ENCODE measurements at places on chromosomes 11 and 22.

- no peak for DNase-seq
Measured at GRCh38 chr11:69744435-69744834, 30.7 kb downstream of the FGF4 start.

DNA sequence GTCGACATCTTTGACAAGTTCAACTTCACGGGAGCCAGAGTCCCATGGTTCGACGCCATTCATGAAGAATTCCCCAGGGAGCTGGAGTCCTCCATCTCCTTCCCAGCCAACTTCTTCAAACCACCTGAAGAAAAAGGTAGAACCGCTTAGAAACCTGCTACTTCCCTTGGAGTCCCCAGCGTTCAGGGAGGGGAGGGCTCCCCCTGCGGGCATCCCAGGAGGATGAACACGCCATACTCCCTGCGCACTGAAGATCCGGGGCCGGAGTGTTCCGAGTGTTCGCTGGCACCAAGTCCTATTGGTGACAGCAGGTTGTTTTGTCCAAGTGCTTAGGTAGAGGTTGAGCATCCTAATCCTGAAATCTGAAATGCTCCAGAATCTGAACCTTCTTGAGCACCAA is 51.7 kb upstream of the PRODH start:
- DNase-seq, result no peak

DNA sequence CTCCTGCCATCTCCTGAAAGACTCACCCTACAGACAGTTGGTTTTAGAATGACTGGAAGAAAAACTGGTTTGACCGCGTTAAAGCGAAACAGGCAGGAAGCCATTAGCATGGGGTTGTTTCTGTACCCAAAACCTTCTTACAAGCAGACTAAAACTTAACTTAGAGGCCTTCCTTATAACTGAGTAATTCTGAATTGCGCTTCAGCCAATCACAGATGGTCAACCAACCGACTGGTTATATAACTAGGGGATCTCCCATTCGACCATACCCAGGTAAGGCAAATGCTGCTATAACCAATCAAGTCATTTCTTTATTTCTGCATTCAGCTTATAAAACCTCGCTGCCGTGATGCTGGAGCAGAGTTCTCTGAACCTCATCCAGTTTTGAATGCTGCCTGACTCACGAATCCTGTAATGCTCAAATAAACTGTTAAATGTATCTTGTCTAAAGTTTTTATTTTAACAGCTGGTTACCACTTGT is 87.8 kb upstream of the DRD2 start:
- no peak for DNase-seq

GRCh38 chr11:132504501-132505041 is 1027.7 kb downstream of the OPCML start:
- DNase-seq, result no peak

GRCh38 chr11:35131886-35132285 is 7.1 kb upstream of the CD44 start:
- no peak for DNase-seq

DNA sequence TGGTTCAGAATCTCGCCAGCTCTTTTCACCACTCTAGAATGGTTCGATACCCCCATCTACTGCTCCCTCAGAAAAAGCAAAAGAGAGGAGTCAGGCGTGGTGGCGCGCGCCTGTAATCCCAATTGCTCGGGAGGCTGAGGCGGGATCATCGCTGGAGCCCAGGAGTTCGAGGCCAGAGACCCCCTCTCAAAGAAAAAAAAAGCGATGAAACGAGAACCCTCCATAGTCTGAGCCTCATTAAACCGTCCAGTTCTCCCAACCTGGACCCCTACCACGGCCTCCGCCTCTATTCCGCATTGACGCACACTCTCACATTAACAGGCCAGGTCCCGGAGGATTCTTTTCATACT is 439 bp downstream of the SPA17 start:
- DNase-seq, result no peak

GRCh38 chr11:116501728-116502127 is 271.1 kb downstream of the BUD13 start:
- DNase-seq, result no peak

- DNase-seq, result no peak
Measured at GRCh38 chr11:95796501-95796900, 6.2 kb downstream of the CEP57 start.

GRCh38 chr11:46597609-46598219 is 3.9 kb upstream of the AMBRA1 start:
- no peak for DNase-seq

DNA sequence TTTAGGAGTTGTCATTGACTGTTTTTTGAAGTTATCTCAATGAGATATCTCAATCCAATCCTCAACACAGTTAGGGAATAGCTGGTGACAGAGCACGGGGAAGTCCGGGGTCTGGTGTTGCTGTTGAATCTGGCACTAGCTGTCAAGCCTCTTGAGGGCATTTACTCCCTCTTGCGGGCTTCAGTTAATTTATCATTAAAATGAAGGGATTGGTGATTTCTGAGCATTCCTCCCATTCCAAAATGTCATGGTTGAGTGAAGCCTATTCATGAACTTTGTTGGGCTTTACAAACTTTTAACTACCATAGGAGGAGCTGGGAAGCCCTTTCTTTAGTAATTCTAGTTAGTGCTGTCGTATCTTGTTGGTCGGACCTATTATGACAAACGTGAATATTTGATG is 40.2 kb downstream of the UVRAG start:
- no peak for DNase-seq

GRCh38 chr11:94815705-94816344 is 47.7 kb downstream of the AMOTL1 start:
- no peak for DNase-seq

DNA sequence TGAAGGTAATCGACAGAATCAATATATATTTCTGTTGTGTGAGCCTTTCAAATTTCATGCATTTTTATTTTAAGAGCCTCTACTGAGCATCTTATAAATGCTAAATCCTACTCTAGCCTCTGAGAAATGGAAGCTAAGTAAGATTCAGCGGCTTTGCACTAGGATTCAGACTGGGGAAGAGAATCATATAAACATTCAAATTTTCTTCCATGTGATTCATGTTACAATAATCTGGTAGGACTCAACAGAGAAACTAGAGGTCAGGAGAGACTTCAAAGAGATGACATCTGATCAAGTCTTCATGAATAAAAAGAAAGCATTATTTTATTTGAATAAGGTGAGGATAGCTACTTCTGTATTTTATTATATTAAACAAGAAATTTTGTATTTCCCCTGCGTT is 538.9 kb downstream of the DLG2 start:
- DNase-seq, result no peak

GRCh38 chr11:119734788-119735187 is 5.8 kb upstream of the NECTIN1 start:
- DNase-seq, result no peak

- no peak for DNase-seq
Measured at GRCh38 chr11:120462825-120463224, 48.7 kb upstream of the GRIK4 start.

DNA sequence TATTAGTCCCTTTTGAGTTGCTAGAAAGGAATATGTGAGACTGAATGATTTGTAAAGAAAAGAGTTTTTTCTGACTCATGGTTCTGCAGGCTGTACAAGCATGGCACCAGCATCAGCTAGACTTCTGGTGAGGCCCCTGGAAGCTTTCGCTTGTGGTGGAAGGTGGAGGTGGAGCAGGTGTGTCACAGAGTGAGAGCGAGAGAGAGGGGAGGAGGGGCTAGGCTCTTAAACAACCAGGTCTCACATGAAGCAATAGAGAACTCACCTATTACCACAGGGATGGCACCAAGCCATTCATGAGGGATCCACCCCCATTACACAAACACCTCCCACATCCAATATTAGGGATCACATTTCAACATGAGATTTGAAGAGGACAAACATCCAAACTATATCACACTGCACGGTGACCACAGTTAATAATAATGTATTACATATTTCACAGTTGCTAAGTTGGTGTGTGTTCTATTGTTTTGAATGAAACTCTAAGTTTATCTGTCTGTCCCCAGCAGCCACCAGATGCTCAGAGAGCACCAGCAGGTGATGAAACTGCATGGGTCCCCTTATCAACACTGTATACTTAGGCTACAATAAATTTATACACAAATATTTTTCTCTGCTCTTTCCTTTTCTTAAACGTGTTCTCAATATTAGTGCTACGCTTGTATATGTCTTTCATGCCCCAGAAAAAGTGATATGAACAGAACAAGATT is 14.1 kb downstream of the ZFP91 start:
- no peak for DNase-seq

DNA sequence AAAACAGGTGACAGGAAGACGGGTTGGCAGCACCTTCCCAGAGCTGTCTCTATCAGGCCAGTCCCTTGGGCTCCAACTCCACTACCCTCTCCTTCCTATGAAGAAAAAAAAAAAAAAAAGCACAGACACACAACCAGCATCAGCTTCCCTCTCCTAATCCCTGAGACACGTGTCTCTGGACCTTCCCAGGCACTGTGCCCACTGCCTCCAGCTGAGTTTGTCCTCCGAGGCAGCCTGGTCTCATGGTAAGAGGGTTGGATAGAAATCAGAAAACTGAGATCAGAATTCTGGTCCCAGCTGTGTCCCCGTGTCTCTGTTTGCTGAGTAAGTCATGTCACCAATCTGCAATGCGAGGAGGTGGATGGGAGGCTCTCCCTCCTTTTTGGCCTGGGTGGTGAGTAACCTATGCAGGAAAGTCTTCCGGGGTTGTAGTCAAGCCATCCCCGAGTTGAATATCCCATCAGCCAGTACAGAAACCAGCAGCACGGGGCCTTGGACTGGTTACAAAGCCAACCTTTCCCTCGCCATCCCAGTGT is 193.7 kb upstream of the TBCEL start:
- no peak for DNase-seq

DNA sequence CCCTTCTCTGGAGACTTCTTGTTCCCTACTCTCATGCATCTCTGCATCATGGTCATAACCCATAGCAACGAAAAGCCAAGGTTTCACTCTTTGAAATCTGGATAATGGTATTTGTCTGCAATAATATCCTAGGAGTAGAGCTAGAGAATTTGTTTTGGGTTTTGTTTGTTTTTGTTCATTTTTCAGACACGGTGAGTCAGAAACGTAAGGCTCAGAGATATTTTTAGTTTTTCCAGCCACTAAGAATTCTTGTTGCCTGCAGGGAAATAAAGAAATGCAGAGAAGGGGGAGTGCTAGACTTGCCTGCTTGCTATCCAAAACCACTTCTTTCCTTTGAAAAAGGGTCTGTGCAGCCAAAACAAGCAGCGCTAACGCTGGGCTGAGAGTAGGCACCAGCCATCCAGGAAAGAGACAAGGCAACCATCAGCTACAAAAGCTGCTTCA is 26.0 kb downstream of the POU2AF3 start:
- DNase-seq, result no peak

DNA sequence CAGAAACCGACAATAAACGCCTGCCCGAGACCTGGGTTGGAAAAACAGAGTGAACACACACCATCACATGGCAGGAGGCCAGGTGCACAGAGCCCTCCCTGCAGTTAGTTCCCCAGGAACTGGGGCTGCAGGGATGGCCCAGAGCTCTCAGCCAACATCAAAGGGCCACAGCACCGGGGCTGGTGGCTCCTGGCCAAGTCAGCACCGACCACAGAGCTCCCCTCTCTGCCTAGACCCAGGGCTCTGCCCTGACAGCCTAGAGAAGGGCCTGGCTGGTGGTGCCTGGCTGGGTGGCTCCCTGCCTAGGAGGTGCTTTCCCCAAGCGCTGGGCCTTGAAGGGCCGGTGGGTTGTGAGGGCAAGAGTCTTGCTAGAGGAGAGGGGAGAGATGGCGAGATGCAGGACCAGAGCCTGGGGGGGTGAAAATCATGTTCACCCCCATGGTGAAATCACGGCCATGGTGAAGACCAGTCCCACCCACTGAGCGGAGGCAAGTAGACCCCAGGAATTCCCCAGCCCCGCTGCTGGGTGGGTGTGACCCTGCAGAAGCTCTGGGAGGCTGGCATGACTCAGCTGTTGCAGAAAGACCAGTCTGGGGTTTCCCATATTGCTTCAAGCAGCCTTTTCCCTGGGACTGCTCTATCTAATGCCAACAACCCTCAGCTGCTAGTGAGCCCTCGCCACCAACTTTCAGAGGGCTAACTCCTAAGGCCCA is 7.2 kb upstream of the BID start:
- peak; percentile 79 for DNase-seq

DNA sequence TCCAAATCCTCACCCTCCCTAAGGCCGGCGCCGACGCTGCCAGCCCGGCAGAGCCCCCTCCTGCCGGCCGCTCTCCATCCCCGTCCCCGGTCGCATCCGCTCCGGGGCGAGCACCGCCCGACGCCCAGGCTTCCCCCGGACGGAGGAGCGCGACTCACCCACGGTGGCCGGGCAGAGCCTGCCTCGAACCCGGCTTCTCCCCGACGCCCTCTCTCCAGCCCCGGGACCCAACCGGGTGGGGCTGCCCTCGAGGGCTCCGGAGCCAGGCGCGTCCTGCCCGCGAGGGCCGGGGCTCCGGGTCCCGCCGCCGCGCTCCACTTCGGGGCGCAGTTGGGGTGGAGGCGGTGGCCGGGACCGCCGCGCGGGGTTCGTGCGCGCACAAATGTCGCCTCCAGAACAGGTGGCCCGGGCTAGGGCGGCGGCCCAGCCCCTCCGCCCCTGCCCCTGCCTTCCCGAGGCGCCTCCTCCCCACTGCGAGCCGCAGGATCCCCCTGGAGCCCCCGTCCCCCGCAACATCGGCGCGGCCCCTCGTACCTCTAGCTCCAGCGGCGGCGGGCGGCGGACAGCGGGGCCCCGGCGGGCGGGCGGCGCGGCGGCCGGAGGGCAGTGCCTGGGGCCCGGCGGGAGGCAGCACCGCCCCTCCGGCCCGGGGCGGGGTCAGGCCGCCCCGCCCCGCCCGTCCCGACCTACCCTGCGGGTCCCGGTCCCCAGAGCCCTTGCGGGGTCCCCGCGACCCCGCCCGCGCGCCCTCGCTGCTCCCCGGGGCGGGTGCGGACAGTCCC is at the start of gene A4GALT:
A4GALT (minus strand) TSS at position 608 of the 782 bp plus-strand sequence. CDS start 26,919 bp downstream, outside the sequence.
- DNase-seq, result peak; percentile 55

DNA sequence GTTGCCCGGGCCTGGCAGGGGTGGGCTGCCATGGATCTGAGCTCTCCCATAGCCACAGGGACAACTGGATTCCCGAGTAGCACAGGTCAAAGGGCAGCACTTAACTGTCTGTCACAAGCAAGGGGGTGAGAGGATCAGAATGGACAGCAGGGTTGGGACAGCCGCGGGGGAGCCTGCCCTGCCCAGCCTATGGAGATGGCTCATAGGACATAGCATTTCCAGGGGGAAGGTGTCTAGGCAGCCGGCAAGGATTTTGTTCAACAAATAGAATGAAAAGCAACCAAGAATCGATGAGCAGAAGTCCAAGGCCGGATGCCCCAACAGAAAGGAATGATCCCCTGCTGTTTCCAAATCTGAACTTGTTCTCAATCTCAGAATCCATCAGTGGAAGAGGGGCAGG is 92.9 kb downstream of the RPS6KA4 start:
- no peak for DNase-seq

GRCh38 chr22:17783312-17783711 is 9.0 kb upstream of the BID start:
- peak; percentile 13 for DNase-seq
